ENCODE measurements at places on chromosomes 4 and X. TPM values are rescaled to one million over a fixed set of nuclear protein-coding genes. Genes with fewer than 3 reads are reported as not detected.

Gene TEX11
- not detected for total RNA-seq

Gene FAM9C
- not detected for total RNA-seq

Gene S100G
- not detected for total RNA-seq

Gene MAGEA12
- not detected for total RNA-seq

Gene HERC5
- total RNA-seq, result 3.5 TPM

Gene USP17L30
- total RNA-seq, result not detected

Gene DIPK2B
- total RNA-seq, result not detected

Gene ZNF827
- total RNA-seq, result 2.9 TPM

Gene DOCK11
- total RNA-seq, result 6.6 TPM
